HS-27A (cell line): ENCODE measurements at places on chromosomes 2 and 18.
A peak's percentile ranks its signal among the peaks of the same experiment; 100 is the strongest.

- DNase-seq: no peak
These were observed 82.7 kb downstream of the FAM168B start for GRCh38 chr2:131010566-131010965.

DNA sequence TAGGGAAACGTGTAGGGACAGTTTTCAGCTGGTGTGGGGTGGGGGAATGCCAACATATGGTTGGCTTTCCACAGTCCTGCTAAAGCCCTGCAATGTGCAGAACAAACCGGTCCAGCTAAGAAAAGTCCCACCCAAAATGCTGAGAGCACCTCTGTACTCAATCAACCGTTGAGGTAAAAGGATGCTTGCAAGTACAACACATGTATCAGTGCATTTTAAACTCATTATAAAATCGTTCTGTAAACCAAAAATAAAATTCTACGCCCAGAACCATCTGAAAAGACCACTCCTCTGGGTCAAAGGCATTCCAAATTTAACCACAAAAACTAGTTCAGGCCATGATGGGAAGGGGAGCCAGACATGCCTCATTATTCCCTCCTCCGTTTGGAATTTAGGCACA lies 2.0 kb upstream of the TYMS start:
- no peak for DNase-seq

- no peak for DNase-seq
These were observed 78.9 kb downstream of the LPIN2 start for GRCh38 chr18:2933995-2934394.

- no peak for DNase-seq
These were observed 825 bp downstream of the ITGA6 start for GRCh38 chr2:172427990-172428831.

GRCh38 chr2:21811541-21811940 lies 687.8 kb downstream of the TDRD15 start:
- no peak for DNase-seq

DNA sequence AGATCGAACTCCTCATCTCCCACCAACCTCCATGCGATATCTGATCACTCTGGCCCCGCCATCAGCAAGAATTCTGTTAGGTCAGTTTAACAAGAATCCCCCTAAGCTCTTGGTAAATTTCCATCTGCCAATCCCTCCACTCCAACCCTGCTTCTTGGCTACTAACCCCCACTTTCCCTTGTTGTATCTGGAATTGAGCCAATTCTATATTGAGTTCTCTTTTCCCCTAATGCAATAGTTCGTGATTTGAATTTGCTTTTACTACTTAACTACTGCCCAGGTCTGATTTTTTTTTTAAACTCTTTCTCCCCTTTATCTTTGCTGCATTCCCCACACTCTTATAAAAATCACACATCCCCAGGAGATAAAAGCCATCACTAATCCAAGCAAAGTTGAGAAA lies 159.3 kb upstream of the STK17B start:
- DNase-seq: no peak

DNA sequence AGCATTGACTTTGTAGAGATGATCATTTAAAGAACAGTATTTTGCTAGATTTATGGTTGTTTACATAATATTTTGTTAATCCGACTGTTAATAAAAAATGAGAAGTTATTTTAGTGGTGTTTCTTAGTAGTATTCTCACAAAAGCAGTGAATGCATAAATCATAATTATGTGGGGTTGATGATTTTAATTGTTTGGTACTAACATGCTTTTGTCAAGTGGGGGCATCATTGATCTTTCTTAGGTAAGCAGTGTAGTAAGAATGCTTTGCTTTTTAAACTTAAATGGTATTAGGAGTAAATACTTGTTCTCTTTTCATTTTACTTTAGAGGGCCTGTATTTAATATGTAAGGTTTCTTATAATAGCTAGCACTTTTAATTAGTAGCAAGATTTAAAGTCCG lies 109.2 kb upstream of the OTX1 start:
- no peak for DNase-seq

GRCh38 chr18:79010802-79011201 lies 31.2 kb downstream of the SALL3 start:
- DNase-seq: no peak

- no peak for DNase-seq
These were observed 621.4 kb downstream of the NYAP2 start for GRCh38 chr2:226020956-226021355.

DNA sequence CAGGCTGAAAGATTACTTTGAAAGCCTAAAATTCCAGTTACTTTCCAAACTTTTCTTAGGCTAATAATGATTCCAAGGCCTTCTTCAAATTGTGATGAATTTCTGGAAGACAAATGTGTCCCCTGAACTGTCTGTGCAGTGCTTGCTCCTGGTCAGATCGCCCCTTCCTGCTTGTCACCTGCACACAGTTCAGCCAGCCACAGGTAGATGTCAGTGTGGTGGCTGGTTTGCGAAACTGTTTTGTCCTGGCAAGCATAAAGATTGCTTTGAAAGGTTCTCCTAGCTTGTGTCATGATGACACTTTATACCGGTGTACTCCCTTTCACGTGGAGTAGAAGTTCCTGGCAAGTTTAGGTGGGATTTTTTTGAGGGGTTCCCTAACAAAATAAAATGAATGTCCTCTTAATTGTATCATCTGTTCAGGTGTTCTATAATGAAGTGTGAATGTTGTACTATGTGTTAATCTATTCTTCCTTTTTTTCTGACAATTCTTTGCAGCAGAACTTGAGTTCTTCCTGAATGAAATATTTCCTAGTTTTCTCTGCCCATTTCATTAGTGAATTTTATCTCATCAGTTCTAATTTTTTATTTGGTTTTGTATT lies 298.8 kb downstream of the ZNF407 start:
- no peak for DNase-seq

- DNase-seq: peak; percentile 15
These were observed 76.1 kb downstream of the THADA start for GRCh38 chr2:43519643-43520221.

- DNase-seq: no peak
These were observed 138.9 kb downstream of the SMAD2 start for GRCh38 chr18:47791461-47791985.

DNA sequence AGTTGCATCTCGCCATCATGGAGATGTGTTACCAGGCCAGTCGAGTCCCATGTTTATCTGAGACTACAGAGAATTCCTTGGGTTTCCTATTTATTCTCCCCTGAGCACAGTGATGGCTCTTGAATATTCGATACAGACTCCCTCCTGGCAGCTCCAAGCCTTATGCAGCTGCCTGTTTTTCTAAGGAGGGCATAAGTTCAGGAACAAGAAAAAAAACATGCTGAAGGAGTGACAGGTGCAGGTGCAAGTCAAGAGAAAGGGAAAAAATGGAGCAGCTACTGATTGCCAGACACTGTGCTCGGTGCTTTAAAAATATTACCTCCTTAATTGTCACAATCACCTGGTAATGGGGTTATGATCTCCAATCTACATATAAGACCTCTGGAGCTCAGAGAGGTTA lies 177.2 kb upstream of the DPP10 start:
- DNase-seq: no peak

DNA sequence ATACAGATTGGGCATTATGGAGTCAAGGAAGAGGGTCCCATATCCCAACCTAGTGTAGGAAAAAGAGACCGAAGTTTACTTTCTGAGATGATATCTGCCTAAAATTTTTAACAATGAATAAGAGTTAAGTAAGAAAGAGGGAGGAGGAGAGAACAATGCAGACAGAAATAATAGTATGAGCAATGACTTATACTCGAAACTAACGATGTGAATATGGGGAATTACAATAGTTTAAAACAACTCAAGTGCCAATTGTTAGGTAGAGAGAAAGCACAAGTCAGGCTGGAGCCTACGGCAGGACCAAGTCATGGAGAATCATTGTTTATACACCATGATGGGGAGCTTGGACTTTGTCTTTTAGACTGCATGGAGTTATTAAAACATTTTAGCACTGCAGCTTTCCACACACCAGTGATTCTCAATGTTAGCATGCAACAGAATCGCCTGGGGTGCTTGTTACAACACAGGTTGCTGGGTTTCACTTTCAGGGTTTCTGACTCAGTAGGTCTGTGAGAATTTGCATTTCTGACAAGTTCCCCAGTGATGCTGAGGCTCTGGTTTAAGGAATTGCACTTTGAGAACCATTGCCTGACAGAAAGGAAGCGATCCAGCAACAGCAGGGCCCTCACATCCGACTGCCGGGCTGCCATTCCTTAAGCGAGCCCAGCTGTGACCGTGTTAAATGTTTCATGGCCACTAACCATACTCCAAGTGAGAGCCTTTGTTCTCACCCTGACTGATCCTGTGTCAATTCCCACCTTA lies 511.2 kb downstream of the DCDC2C start:
- DNase-seq: no peak

DNA sequence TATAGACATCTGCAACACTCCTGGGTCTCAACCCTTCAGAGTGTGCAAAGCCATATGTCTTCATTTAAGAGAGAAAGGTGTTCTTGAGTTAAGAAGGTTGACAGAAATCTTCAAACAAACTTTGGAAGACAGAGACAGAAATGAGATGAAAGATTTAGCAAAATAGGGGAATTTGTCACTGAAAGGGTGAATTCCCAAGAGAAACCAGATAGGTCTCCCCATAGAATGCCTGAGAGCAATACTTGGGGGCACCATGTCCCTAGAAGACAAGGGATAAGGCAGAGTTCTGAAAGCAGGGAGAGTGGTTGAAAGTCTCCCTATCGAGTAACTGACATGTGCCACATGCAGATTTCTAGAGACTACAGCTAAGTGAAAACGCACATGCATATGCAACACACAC lies 50.0 kb downstream of the AP1S3 start:
- no peak for DNase-seq

DNA sequence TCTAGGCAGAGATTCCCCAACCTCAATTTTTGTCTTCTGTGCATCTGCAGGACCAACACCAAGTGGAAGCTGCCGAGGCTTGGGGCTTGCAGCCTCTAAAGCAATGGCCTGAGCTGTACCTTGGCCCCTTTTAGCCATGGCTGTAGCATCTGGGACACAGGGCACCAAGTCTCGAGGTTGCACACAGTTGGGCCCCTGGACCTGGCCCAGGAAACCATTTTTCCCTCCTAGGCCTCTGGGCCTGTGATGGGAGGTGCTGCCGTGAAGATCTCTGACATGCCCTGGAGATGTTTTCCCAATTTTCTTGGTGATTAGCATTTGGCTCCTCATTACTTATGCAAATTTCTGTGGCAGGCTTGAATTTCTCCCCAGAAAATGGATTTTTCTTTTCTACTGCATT lies 105.7 kb upstream of the LDAH start:
- DNase-seq: no peak

DNA sequence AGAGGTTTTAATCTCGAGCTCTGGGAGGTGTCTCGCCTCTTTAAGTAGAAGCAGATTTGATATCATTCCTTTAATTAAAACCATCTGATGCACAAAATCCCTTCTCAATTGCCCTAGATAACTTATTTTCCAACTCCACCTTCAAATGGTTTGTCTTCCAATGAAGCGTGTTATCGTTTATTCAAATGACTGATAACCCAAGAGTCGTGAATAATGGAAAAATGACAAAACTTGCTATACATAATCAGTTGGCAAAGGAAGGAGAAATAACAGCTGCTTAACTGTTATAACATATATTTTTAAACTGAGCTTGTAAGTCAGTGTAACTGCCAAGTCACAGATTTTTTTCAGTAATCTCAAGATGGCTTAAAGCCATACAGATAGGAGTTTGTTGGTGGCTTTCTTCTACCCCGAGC lies 144.6 kb downstream of the QPCT start:
- DNase-seq: no peak

GRCh38 chr2:234983011-234983726 lies 31.4 kb downstream of the SH3BP4 start:
- DNase-seq: no peak

DNA sequence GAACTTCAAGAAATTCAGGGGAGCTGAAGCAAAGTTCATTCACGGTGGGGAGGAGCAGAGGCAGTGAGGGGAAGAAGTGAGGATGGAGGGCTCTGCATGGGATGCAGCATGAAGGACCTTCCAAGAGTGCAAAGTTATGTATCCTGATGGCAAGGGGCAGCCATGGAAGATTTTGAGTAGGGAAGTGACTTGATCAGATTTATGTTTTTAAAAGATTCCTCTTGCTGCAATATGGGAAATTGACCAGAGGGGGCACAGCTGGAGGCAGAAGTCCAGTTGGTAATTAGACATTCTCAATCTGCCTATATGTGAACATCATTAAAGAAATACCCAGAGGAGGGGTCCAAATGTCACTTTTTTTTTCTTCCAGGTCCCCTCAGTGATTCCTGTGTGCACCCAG lies 21.5 kb upstream of the ANXA4 start:
- DNase-seq: no peak

DNA sequence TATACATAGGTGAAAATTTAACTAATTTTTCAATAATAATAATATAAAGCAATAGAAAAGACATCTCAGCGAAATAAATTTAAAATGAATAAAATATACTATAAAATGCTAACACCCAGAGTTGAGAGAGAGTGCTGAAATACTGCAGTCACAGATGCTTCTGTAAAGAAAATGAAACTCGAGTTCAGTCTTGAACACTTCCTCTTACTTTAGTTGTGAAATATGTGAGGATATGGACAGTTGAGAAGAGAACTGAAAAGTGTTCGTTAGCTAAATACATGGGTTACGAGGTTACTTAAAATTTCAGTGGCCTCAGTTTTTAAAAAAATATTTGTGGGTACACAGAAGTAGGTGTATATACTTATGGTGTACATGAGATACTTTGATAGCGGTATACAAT lies 106.8 kb downstream of the DNAH7 start:
- DNase-seq: no peak

DNA sequence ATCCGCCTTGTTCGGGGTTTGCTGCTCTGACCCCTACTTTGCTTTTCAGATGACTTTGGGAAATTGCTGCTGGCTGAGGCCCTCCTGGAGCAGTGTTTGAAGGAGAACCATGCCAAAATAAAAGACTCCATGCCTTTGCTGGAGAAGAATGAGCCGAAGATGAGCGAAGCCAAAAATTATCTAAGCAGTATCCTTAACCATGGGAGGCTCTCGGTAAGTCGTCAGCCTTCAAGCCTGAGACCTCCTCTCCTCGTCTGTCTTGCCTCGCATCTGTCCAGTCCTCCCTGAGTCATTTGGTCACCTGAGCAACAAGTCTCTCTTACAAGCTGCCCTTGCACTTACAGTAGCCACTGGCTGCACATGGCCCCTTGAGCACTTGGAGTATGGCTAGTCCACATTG lies 34.7 kb upstream of the MCFD2 start:
- no peak for DNase-seq

GRCh38 chr2:1049691-1050090 lies 99.0 kb downstream of the SNTG2 start:
- peak; percentile 9 for DNase-seq

DNA sequence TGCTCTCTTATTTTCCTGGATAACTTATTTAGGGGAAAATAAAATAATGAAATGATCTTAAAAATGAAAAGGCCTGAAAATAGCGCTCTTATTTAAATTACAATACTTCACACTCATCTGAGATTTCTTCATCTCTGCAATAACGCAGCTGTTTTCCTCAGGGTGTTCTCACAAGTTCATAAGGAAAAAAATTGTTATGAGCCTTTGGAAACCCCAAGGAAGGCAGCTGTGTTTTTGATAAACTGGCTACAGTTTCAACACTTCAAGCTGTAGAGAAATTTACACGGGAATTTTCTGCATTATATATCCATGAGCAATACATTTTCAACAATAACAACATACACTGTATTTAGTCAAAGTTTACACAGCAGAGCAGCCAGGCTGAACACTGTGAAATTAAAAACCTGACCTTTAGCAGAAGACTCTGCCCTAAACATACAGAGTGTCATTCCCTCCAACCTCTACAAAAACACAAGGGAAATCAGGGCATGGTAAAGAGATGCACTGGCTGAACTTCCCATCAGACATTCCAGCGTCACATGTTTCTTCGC lies 959.6 kb downstream of the SLC4A3 start:
- DNase-seq: no peak
